Inflammatory macrophage treated with lipopolysaccharide for 1 hour (primary cell): ENCODE measurements at places on chromosomes 5 and 9.

DNA sequence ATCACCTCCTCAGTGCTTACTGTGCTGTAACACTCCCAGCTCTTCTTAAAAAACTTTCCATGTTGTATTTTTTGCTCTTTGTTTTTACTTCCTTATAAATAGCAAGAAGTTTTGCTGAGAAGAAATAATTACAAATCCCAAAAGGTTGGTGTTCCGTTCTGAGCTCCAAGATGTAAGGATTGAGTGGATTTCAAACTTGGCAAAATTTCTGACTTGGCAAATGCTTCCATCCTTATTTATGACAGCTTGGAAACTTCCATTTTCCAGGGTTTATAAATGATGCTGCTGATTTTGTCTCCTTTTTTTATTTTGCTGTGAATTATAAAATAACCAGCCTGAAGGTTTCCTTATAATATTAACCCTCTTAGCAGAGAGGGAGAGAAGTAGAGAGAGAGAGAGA is 151.9 kb downstream of the NTRK2 start:
- no peak for DNase-seq

- no peak for DNase-seq
These were observed 26.4 kb upstream of the NOTCH1 start for GRCh38 chr9:136572003-136572827.

DNA sequence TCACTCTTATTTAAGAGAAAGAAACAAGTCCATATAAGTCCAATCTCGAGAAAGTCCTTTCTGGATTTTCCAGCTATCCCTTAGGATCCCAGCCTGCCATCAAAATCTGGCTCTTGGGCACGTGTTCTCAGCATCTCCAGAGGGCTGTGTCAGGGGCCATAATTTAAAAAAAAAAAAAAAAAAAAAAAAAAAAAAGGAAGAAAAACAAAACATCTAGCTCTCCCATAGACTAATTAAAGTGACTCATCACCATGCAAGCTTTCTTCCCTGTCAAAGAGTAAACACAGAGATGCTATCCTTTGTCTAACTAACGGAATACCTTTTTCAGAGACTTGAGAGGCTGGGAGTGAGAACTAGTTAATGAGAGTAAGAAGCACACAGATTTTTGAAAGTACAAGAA is 44.9 kb upstream of the MYO10 start:
- DNase-seq: no peak

DNA sequence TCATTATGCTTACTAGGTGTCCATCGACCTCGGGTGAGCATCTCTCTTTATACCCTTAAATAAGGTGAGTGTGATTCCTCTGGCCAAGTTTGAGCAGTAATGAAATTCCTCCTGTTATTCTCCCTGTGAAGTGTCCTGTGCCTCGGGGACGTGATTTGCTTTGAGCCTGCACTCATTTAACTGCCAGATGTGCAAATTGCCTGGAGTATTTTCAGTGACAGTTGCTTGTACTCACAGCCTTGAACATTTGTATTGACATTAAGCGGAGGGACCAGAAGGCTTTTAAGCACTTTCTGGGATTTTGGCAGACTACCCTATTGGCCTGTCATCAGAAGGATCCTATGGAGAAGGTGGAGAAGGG is 126.9 kb downstream of the DOCK2 start:
- no peak for DNase-seq

DNA sequence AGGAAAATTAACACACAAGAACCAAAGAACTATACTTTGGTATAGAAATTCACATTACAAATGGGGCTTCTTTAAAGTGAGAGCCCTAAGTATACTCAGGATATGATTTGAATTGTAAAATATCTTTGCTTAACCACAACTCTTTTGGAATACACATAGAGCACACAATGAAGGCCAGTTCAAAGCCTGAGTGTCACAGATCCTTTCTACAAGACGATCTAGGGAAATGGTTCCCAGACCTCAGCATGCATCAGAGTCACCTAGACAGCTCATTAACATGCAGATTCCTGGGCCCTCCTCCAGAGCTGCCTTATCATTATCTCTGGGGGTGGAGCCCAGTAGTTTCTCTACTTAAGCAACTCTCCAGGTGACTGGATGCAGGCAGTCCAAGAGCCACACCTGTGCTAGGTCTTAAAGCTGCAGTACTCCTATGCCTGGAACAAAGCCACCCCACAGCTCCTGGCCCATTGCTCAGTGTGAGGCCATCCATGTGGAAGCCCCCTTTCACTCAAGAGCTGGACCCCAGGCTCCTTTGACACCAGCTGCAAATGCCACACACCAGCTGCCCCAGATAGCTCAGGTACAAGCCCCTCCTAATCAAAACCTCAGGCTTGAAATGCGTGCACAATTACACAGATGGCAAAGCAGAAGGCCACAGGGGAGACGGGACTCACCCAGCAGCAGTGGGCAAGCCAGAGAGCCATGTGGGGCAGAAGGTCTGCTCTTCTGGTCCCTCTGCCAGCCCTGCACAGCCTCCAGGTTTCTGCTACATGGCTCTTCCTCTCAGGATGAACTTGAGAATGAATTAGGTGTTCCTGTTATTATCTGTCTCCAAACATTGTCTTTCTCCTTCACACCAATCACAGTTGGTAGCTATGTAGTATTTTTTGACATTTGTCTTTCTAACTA is 106.1 kb downstream of the SH3TC2 start:
- DNase-seq: no peak

DNA sequence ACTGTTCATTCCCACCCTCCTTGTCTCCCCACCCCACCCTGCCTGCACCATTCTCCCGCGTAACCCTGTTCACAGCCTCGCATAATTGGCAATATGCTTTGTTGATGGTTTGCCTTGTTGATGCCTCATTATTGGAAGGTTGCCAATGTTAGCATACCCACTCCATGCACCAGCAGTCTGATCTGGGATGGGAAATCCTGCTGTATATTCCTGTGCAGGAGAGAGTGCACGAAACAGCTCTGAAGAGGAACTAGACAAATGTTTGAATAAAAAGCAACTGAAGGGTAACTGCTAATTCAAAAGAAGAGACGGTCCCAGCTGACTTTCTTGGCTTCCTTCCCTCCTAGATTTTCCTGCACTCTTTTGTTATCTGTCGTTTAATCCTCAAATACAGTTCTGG is 271.7 kb upstream of the TLE4 start:
- no peak for DNase-seq

- peak; percentile 83 for DNase-seq
These were observed 149.7 kb downstream of the ATP10B start for GRCh38 chr5:160702311-160702803.

DNA sequence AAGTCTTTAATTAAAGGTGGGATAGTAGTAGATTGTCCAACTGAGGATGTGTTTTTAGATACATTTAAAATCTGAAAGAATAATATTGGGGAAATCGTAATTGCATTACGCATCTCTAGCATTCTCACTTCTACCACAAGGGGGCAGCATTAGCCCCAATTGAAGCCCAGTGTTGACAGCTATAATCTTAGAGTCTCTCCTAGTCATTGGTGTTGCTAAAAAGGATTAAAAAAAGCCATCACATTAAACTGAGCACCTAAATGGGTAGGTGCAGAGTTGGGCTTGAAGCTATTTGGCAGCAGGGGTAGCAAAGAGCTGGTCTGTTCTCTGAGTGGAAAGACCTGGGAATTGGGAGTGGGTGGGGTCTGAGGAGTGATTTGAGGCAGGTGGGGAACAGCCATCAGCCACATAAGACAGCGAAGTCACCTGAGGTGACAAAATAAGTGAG is 177.2 kb downstream of the OSTF1 start:
- peak; percentile 78 for DNase-seq

DNA sequence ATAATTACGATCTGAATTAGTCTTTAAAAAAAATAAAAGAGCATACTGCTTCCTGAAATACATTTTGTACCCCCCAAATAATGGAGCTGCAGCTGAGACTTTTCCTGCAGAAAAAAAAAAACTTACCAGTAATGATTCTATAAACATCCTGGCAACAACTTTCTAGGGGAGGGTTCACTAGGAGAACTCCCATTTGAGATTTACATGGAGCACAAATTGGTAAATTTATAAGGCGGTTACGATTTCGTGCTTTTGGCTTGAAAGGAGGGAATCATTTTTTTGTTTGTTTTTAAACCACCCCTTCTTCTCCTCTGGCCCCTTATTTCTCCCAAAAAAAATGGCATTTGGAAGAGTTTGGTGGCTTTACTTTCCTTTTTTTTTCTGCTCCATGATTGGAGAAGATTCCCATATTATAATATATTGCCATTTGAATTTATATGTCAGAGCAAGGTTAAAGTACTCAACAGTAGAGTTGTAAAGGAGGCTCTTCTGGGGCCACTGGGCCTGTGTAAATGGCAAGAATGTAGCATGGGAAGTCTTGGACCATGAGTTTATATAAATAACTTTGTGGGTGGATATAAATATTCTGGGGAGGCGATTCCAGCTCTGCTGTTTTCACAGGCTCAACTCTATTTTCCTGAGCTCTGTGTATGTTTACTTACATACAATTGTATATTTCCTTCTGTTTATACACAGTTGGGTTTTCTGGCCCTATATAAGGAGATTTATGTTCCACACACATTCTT is 159.9 kb downstream of the CSNK1G3 start:
- no peak for DNase-seq

DNA sequence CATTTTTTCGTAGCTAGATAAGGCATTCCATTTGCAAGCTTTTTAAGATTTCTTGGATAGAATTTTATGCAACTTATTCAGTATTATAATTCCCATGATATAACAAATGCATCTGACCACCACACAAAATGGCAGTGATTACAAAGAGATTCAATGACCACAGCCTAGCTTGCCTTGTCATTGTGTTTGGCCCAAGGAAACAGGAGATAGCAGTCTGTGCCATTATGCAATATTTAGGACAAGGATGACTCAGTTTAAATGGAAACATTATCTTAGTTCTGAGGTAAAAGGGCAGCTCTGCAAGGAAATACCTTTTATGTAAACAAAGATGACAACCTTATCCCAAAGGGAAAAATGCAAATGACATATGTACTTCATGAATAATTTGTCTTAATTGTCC is 89.8 kb downstream of the NUDT12 start:
- no peak for DNase-seq

- DNase-seq: no peak
These were observed 47.2 kb downstream of the RAB24 start for GRCh38 chr5:177256296-177256695.

DNA sequence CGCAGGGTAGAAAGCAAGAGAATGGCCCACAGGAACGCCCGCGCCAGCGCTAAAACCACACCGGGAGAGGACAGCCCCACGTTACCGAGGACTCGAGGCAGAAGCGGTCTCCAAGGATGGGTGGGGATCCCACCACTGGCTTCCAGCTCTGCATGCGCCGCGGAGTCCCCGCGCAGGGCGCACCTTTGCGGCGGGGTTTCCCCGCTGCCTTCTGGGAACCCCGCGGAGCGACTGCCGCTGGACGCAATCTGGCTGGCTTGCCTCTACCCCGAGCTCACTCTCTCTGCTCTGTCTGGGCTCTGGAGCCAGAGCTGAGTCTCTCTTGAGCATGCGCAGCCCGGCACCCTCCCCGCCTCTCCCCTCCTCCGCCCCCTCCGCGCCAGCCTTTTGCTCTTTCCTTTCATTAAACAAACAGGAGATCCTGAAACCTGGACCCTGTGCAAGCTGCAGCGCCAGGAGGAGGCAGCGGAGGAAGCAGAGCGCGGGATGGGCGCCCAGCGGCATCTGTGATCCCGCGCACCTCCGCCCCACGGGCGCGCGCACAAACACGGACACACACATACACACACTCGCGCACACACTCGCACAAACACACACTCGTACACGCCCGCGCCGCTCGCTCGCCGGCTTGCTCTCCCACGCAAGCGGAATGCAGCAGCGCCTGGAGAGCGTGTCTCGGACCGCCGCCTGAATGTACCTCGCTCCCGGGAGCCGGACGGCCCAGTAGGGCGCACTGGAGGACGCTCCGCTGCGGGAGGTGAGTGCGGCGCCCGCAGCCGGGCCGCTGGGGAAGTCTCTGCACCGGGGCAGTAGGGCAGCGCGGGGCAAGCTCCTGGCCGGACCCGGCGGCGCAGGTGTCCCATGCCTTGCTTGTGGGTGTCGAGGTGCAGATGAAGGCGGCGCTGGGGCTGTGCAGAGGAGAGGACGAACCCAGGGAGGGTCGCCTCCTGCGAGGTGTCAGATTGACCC is at the start of gene PLPPR1:
Gene PLPPR1 (plus strand): TSS at position 382 of the 969 bp plus-strand sequence.
- DNase-seq: no peak

GRCh38 chr5:72529383-72529782 is 22.2 kb upstream of the ZNF366 start:
- no peak for DNase-seq

DNA sequence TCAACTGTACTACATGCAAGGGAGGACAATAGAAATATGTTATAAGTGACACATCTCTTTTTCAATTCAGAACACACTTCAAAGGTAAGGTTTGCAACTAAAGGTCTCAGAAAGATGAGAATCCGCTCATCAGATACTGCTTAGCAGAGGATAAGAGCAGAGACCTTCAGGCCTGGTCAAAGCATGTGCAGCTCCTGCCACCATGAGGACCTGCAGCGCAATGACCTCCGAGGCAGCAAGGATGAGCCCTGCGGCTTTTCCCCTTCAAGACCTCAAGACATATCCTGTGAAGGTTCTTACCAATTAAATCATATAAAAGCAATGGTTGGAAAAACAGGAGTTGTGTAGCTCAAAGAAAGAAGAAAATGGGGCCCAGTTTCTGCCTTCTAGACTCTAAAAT is 135.8 kb downstream of the TRIM36 start:
- peak; percentile 5 for DNase-seq

DNA sequence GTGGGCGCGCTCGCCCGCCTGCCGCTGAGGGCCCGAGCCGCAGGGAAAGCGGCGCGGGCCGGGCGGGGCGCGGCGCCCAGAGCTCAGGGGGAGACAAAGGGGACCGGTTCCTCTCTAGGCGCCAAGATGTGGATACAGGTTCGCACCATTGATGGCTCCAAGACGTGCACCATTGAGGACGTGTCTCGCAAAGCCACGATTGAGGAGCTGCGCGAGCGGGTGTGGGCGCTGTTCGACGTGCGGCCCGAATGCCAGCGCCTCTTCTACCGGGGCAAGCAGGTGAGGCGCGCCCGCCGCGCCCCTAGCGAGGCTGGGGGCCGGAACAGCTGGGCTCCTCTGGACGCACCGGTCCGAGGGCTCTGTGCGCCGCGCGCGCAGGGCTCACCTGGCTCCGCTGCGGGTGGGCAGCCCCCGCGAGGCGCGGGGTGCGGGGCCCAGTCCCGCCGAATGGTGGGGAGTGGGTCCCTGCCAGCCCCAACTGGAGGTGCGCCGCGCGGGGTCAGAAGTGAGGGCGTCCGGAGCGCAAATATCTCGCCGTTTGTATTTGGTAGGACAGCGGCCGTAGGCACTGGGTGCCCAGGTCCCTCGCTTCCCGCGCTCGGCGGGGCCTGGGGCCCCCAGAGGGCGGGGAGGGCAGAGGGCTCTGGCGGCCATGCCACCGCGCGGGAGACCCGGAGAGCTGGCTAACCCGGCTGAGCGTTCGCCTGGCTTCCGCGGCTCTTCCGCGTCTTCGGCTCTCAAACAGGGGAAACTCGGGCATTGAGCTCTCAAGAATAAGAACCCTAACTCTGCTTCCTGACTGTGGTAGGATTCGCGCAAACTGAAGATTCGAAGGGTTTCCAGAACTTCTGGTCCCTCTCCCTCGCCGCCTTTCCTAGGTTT is 607 bp downstream of the UHRF2 start:
- no peak for DNase-seq

GRCh38 chr5:77971776-77972468 is 195.8 kb upstream of the TBCA start:
- DNase-seq: no peak
